ENCODE measurements at places on chromosomes 13 and 19.

DNA sequence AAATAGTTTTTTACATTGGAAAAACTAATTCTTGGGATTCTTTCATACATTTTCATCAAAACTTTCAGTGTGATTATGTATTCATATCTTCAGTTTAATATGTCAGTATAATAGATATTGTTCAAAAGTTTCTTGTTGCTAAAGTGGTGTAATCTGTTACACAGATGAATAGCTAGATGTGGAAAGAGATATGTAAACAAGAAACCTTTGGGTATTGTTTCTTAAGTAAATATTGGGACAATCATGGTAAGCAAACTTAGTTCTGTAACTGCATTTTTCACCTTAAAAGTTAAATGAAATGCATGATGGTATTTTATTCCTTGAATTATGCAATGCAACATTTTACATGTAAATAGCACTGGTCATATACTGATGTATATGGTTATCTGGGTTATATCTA, 12.2 kb downstream of the ABHD13 start:
- no peak for DNase-seq

GRCh38 chr13:100637796-100638195, 36.8 kb downstream of the TMTC4 start:
- DNase-seq = no peak

GRCh38 chr19:28531979-28532378, 681.0 kb downstream of the UQCRFS1 start:
- no peak for DNase-seq

GRCh38 chr19:18915639-18916038, 3.5 kb downstream of the COPE start:
- DNase-seq = peak; percentile 19

- no peak for DNase-seq
Measured at GRCh38 chr13:82206241-82206640, 1676.0 kb downstream of the SLITRK1 start.

DNA sequence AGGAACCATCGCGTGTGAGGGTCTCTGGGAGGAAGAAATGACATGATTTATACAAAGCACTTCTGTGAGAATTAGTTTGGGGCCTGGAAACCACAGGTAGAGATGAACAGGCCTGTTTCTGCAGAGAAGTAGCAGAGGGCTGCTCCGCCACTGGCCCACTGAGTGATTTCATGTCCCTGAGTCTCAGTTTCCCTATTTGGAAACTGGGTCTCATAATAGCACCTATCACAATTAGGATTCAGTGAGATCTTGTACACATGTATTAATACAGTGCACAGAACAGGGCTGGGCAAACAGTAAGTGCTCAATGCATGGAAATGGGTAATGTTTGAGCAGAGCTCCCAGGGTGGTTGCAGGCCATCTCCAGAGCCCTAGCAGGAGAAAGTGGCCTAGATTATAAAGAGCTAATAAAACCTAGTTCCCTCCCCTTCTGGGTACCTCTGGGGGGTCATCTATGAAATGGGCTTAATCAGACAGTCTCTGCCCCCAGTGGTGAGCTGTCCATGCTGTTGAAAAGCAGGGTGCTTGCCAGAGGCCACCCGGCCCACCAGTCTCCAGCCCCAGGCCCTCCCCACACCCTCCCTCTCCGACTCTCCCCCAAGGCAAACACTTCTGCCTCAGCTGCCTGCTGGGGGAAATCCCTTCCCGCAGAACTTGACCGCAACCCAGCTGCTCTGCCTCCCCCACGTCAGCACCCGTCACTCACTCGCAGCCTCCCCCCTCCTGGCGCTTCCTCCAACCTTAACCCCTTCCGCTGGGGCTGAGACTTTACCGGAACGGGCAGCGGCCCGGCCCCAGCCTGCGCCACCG, 4.5 kb downstream of the BCL3 start:
- peak; percentile 98 for DNase-seq

DNA sequence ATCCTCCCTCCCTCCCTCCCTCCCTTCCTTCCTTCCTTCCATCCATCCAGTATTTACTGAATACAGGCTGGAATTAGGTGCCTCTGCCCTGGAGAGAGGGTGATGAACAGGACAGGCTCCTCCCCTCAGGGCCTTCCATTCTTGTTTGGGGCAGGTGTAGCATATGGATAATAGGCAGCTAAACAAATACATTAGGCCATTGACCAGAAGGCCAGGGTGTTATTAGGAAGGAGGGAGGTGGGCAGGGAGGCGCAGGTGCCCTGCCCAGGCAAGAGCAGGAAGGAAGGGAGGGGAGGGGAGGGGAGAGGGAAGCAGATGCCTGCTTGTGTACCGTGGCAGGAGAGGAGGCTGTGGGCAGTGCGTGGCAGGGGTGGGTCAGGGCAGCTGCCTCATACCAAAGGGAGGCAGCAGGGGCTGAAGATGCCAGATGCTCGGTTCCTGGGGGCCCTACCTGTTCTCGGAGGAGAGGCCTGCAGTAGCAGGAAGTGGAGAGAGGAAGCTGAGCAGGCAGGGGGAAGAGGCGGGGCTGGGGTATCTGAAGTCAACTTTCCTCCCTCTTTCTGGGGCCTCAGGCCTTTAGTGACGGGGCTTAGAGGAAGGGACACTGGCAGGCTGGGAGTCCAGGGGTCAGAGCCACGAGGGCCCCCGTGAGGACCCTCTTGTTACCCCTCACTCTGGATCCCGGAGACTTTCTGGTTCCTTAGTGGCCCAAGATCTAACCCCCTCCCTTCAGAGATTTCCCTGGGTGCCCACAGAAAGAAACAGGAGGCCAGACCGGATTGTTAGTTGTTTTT, at the start of gene RINL:
Gene RINL, minus strand, starts transcription at position 495 of the 794 bp plus-strand sequence. CDS start 1,533 bp downstream, outside the sequence.
- DNase-seq = no peak

DNA sequence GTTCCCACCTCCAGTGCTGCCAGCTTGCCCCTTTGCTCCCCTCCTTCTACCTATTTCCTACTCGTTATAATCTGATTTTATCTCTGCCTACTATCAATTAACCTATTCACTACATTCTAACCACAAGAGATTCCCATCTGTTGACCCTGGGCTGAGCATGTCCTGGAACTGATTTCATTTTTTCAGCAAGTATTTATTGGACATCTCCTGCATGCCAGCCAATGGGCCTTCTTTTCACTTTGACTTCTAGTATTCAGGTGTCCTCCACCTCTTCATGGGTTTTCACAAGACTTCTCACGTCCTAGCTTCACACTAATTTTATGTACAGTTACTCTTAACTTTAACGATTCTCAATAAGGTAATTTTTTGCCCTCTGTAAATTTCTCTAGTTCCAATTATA, 282.7 kb upstream of the KLHL1 start:
- DNase-seq = no peak

GRCh38 chr19:14000691-14001375, 5.3 kb downstream of the RFX1 start:
- DNase-seq = no peak

- DNase-seq = peak; percentile 43
Measured at GRCh38 chr19:51365211-51365964, 800 bp downstream of the ETFB start.

- peak; percentile 63 for DNase-seq
Measured at GRCh38 chr19:45677351-45678230, 9.6 kb downstream of the GIPR start.

GRCh38 chr19:33631609-33631973, 9.8 kb downstream of the CHST8 start:
- DNase-seq = no peak

DNA sequence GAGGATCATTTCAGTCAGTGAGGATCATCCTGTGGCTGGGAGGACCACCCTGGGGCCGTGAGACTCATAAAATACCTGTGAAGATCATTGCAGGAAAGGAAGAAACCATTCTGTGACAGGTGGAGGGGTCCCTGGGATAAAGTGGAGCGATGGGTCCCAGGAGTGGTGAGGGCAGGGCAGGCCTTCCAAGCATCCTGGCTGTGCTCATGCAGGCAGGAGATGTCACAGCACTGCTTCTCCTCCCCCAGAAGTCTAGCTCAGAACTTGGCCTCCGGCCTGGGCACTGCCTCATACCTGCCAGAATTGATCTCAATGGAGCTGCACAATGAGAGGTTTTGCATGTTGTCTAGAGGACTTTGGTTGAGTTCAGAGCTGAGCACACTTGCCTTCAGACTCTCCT, 11.1 kb downstream of the KLK1 start:
- no peak for DNase-seq

- no peak for DNase-seq
Measured at GRCh38 chr13:62092536-62092935, 676.9 kb upstream of the PCDH20 start.
